Left forelimb (tissue), 1 donor: ENCODE measurements at places on chromosomes 5 and 9.

- DNase-seq: no peak
Measured at GRCh38 chr9:110125763-110126351, 82.1 kb downstream of the C9orf152 start.

DNA sequence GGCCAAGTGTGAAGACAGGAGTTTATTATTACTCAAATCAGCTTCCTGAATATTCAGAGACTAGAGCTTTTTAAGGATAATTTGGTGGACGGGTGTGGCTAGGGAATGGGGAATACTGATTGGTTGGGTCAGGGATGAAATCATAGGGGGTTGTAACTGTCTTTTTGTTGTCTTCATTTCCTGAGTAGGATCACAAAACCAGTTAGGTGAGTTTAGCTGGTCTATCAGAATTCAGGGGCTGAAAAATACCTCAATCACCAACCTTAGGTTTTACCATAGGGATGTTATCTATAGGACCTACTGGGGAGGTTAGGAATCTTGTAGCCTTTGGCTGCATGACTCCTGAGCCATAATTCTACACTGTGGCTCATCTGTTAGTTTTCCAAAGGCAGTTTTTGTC, 235.8 kb downstream of the YTHDC2 start:
- no peak for DNase-seq

DNA sequence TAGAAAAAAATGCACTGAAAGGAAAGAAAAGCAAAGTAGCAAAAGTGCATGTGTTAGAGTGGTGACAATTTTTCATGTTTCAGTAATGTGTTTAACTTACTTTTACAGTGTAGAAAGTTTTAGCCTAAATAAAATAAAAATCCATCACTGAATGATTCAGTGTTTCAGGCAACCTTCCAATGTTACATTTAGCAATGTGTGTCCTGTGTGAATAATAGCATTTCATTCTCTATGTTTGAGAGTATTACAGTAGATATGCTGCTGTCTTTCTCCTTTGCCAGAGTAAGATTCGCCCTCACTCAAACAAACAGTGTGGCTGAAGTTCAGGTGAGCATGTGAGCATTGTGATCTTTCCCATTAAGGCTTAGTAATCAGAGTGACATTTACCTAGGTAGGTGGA, 171.1 kb downstream of the TARS1 start:
- DNase-seq: no peak

- DNase-seq: no peak
Measured at GRCh38 chr5:158882660-158883059, 217.1 kb downstream of the EBF1 start.

DNA sequence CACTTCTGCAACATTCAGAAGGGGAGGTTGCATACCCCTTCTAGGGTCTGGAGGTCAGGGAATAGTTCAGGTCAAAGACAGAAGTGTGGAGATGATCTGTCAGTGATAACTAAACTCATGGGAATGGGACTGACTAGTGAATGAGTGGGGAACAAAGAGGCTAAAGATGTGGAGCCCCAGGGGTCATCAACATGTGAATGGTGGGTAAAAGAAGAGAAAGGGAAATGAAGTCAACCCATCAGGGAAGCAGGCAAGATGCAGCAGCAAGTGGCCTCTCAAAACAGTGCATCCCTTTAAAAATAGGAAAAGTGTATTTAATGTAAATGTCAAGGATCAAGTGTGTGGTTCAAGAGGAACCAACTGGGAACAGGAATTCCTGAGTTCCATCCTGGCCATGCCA, 69.9 kb downstream of the PLPPR1 start:
- DNase-seq: no peak

DNA sequence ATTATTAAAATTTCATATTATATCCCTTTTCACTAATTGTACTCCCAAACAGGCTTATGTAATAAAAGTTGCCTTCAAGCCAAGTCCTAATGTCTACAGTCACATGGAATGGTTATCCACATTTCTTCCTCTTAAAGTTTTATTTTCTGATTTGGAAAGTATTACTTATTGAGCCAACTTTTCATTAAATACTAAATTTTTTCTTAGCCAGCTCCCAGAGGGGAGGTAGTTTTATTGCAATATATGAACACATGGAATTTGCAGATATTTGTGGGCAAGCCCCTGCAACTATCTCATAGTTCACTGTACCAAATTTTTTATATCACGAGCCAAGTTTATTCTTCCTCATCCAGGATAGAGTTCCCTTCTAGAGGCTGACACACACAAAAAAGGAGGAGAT, 332.8 kb upstream of the PTGER4 start:
- no peak for DNase-seq

DNA sequence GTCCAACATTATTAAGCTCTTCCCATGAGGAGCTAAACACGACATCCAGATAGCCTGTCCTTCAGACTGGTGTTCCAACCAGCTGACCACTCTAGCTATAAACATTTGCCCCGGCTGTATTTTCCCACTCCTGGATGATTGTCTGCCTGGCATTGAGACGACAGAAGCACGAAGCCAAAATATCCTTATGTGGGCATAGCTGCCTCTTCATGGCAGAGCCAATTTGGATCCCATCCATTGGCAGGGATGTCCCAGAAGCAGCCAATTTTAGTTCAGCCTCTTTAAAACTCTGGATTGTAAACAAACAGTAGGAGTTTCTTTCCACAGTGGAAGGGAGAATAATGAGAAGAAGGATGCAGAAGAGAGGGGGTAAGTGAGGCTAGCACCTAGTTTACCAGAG, 507.6 kb downstream of the CETN3 start:
- DNase-seq: no peak

DNA sequence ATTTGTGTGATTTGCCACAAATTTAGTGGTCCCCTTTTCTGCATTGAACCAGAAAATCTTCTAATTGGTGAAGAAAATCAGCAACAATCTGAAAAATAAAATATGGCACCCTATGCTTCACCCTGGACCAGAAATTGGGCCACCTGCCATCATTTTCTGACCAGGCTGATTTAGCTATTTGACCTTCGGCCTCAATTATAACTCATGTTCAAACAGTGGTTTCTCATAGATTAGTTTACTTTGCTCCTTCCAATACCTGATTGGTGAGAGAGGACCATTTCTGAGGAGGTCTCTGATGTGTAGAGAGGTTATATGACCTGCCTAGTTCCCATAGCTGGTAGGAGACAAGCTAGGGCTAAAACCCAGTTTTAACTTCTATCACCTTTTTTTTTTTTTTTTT, 59.0 kb downstream of the PTTG1 start:
- DNase-seq: no peak

DNA sequence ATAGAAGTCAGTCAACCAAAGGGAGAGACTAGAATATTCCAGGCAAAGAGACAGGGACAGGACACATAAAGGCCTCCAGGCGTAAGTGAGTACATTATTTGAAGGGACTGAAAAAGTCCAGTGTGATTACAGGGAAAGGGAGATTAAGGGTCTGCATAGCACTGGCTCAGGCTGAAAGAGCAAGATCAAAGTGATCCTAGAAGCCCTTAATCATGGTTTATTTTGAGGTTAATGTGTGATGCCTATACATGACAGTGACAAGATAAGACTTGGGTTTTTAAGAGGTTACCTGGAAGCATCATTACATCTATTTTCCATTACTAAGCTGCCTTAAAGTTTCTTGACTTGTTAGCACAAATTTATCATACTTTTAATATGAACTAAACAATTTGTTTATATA, 25.8 kb downstream of the LMBRD2 start:
- DNase-seq: no peak

DNA sequence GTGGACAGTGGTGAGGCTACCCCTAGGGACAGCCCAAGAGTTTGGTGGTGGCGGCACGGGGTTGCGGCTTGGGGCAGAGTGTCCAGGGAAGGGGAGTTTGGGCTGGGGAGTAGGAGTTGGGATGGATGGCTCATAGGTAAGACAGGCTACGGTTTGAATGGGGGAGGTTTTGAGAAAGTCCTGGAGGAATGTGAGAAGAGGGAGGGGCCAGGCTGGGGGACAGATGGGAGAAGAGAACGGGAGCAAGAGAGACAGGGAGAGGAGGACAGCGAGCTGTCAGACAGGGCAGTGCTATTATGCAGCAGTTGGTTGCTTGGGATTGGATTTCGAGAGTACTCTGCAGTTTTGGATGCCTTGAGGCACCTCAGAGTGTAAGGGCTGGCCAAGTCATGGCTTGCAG, 24.5 kb downstream of the PSD2 start:
- DNase-seq: peak; percentile 40

- DNase-seq: no peak
Measured at GRCh38 chr9:17894501-17895160, 315.8 kb downstream of the SH3GL2 start.

- no peak for DNase-seq
Measured at GRCh38 chr9:116361547-116361946, 208.0 kb downstream of the PAPPA start.

- DNase-seq: no peak
Measured at GRCh38 chr9:36328798-36329411, 70.7 kb upstream of the GNE start.

- no peak for DNase-seq
Measured at GRCh38 chr9:130527651-130528310, 51.6 kb upstream of the FUBP3 start.

- no peak for DNase-seq
Measured at GRCh38 chr5:169333518-169333917, 32.6 kb upstream of the SLIT3 start.

DNA sequence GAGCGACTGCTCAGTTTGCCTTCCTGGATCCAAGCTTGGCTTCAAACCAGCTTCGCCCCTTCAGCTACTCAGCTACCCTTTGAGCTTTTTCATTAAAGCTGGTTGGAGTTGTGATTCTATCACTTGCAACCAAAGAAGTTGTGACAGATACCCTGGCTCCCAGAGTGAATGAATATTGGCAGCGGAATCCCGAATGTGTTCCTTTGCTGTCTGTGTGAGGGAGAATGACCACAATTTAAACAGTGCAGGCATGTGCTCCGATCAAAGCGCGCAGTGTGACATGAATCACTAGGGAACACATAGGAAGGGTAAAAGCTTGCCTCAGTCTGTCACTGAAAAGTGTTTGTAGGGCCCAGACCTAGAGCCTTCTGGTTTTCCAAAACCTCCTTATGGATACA, 6.6 kb upstream of the AFAP1L1 start:
- no peak for DNase-seq

DNA sequence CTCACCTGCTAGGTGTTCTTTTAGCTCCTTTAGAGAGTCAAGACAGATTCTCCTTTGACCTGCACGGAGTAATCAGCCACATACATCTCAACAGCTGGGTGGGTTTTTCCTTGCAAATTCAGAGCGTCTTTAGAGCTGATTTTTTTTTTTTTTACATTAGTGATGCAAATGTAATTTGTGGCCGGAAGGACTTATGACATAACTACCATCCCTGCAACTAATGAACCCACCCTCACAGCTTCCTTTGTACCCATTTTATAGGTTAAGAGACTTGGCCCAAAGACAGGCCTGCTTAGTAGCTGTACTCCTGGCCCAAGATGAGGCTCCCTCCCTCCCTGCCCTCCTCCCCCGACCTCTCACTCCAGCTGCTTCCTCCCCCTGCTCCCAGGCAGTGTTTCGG, 69.9 kb upstream of the NIPAL4 start:
- DNase-seq: no peak

DNA sequence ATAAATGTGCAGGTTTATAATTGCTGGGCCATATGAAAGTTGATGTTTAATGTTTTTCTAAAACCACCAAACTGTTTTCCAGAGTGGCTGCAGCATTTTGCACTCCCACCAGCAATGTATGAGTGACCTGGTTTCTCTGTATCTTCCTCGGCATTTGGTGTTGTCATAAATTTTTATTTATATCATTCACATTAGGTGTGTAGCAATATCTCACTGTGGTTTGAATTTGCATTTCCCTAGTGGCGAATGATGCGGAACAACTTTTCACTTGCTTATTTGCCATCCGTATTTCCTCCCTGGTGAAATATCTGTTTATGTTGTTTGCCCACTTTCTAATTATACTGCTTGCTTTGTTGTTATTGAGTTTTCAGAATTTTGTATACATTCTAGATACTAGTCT, 295.7 kb upstream of the TUT7 start:
- DNase-seq: no peak

DNA sequence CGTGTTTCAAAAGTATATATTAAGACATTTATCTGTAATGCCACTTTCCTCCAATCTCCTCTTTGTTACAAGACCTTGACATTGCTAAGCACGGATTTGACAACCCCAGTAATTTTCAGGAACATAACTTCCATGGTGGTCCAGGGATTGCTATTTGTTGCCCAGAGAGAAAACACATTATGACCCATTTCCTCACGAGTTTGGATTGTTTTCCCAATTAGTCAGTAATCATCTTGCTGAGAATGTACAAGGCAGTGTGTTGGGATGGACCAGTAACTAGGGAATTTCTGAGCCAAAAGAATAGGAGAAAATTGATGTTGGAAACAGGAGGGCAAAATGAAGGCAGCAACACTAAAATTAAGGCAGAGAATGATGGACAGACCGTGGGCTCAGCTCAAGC, 574.1 kb downstream of the EBF1 start:
- no peak for DNase-seq

DNA sequence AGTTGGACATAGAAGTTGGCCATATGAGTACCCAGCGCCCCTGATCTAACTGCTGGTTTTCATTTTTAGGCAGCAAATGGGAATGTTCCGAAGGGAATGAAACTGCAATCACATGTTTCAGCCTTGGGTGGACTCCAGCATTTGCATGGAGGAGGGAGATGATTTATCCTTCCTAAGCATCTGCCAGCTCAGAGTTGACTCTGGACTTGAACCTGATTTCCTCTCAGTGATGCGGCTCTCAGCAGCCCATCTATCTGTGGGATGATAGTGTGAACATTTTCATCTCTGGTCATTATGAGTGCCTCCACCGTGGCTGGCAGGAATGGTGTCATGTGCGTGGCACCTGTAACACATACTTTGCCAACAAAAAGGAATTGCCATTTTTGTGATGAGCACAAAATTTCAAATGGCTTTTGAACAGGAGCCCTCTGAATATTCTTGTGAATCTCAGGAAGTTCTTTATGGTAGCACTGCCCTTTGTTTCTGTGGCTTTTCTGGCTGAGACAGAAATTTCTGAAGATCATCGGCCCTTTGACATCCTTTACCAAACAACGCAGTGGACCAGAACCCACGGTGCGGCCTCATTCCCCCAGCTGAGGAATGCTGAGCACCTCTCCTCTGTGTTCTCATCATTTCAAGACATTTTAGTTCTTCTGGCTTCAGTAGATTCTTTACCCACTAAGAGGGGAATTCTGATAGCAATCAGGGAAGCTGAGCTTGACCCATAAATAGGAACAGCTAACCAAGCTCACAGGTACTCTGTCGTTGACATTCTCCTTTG, 28.5 kb downstream of the FUBP3 start:
- no peak for DNase-seq

GRCh38 chr5:39631958-39632357, 207.2 kb upstream of the DAB2 start:
- no peak for DNase-seq

- DNase-seq: no peak
Measured at GRCh38 chr5:20680718-20681302, 692.8 kb upstream of the CDH18 start.

DNA sequence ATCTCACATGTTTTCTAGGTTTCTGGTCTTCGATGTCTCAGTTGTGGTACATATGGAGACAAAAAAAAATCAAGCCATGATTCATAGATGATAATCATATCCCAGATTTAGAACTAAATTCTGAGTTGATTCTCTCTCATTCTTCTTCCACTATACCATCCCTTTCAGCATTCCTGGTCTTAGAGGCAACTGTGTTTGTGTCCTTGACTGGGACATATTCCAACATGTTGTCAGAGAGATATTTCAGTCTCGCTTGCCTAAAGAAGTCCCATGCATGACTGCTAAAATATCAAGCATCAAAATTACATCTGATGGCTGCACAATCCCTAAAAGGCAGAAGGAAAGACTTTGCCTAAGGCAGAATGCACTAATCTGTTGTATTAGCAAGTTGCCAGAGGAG, 236.6 kb downstream of the PSAT1 start:
- no peak for DNase-seq
